NCI-H187 (cell line): ENCODE measurements at places on chromosomes 6 and 20.
A peak's percentile ranks its signal among the peaks of the same experiment; 100 is the strongest.

- no peak for DNase-seq
Measured at GRCh38 chr6:14873101-14873500, 372.8 kb upstream of the JARID2 start.

DNA sequence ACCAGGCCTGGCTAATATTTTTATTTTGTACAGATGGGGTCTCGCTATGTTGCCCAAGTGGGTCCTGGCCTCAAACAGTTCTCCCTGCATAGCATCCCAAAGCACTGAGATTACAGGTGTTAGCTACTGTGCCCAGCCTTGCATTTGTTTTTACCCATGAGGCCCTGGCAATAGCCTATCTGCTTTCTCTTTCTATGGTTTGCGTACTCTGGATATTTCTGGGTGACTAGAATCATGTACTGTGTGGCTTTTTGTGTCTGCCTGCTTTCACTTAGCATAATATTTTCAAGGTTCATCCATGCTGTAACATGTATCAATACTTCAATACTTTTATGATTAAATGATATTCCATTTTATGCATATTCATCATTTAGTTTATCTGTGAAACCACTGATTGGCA, 451.7 kb downstream of the GRIK2 start:
- no peak for DNase-seq

DNA sequence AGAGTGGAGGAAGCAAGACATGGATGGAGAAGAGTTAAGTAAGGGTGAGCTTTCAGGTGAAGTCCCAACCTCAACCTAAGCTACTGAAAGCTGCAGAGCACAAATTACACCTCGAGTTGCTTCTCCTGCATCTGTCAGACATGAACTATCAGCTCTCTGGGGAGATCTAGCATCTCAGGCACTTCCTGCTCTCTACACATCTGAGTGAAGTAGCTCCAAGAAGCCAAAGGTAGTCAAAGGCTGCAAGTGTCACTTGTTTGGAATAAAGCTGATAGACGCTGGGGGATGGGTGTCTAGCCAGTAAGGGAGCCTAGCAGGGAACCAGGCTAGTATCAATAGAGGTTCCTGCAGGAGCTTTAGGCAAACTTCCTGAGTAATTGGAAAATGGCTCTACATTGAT, 228.0 kb downstream of the PLCB1 start:
- no peak for DNase-seq

- no peak for DNase-seq
Measured at GRCh38 chr20:20849161-20849560, 136.7 kb upstream of the RALGAPA2 start.

GRCh38 chr6:69868961-69869360, 2.6 kb downstream of the COL19A1 start:
- DNase-seq, result no peak

DNA sequence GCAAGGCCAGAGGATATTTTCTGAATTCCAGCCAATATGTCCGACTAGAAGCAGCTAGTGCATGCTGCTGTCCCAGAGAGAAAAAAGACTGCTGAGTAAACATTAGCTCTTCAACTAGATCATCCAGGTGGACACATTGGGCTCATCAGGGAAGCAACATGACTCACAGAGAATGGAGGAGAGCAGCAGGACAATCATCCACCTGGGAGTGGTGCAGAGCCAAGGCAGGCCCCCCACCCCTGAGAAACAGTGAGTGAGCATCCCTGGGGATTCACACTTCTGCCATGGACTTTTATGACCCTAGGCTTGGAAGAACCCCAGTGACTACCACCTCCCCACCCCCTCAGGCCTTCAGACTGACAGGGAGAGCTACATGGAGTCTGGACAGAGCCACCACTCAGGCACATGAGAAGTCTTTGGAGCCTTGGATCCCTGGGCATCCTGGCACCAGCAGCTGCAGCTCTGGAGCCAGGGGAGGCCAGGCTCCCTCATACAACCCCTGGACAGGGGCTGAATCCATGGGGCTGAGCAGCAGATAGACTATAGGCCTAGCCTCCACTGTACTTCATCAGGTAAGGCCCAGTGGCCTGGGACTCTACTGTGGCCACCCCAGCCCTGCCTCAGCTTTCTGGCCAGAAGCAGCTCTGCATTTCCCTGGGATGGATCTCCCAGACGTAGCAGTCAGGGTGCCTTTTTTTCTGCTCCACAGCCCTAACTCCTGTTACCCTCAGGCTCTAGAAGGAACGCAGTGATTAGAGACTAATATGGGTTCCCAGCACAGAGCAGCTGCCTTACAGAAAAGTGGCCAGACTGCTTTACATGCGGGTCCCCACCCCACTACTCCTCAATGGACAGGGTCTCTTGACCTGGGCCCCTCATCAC, 82.9 kb upstream of the RNF217 start:
- no peak for DNase-seq

DNA sequence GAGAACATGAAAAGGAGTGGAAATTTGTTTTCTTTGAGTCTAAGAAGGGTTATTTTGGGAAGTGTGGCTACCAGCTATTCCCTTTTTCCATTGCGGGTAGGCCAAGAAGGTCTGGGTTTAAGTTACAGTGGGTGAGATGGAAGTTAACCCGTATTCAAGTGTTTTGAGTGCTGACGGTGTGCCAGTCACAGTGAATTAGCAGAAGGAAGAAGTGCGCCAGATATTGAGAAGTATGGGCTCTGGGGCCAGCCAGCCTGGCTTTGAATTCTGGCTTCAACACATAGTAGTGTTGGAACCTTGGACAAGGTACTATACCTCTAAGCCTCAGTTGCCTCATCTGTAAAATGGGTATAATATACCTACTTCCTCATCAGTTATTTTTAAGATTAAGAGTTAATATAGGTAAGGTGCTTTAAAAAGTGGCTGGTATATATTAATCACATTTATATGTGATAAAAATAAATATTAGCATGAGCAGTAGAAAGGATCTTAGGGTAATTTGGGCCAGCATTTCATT, 16.3 kb downstream of the ZNF76 start:
- DNase-seq, result no peak

- DNase-seq, result no peak
Measured at GRCh38 chr6:1652842-1653241, 43.1 kb downstream of the FOXC1 start.

DNA sequence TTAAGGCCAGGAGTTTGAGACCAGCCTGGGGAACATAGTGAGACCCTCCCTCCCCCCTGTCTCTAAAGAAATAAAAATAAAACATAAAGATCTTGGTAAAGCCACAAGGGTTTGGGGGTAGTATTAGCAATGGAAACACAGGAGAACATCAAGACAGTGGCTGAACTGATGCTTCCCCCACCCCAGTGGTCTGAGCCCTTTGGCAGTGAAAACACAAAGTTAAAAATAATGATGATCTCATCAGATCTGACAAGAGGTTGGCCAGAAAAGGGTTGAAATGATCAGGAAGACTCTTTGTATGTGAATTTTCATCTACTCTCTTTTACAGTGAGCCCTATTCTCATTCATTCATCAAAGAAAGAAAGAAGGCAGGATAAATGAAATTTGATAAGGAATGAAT, 93.7 kb downstream of the KCNB1 start:
- DNase-seq, result no peak

GRCh38 chr6:79117752-79118151, 39.7 kb upstream of the PHIP start:
- DNase-seq, result no peak

- no peak for DNase-seq
Measured at GRCh38 chr6:56949925-56950495, 4.9 kb upstream of the BEND6 start.

- no peak for DNase-seq
Measured at GRCh38 chr20:23269954-23270353, 80.6 kb upstream of the NXT1 start.

DNA sequence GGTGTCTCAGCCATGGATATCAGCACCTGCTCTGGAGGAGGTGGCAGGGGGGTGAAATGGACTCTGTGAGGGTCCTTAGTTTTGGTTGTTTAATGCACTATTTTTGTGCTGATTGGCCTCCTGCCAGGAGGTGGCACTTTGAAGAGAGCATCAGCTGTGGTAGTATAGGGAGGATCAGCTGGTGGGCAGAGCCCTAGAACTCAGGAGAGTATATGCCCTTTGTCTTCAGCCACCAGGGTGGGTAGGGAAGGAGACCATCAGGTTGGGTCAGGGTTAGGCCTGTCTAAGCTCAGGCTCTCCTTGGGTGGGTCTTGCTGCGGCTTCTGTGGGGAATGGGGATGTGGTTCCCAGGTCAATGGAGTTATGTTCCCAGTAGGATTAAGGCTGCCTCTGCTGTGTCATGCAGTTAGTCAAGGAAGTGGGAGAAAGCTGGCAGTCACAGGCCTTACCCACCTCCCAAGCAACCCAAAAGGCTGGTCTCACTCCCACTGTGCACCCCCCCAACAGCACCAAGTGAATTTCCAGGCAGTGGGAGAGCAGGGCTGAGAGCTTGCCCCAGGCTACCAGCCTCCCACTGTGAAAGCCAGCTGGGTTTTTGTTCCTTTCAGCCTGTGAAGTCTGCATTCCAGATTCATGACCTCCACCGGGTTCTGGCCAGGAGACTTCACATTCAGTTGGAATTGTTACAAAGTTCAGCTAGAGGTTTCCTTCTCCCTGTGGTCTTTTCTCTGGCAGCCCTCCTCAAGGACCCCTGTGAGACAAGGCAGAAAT, 5.7 kb upstream of the OSTM1 start:
- DNase-seq, result no peak

- no peak for DNase-seq
Measured at GRCh38 chr6:106849676-106850332, 124.7 kb downstream of the CD24 start.

- no peak for DNase-seq
Measured at GRCh38 chr6:85435851-85436250, 14.0 kb upstream of the NT5E start.

GRCh38 chr6:39166189-39166911, 51.4 kb upstream of the SAYSD1 start:
- DNase-seq, result peak; percentile 73

DNA sequence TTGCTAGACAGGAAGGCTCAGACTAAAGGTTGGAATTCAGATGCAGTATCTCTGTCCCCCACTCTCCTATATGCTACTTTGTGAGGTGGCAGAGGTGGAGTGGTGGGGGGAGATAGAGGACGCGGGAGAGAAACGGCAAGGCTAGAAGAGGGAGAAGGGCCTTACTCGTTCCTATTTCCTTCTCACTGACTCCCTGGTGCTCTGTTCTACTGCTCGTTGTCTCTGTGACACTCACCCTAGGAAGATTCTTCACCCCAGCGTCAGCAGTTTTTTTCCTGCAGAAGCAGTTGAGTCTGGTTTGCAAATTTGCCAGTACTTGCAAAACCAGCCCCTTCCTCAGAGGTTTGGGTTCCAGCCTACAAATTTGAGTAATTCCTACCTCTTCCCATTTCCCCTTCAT, 801.1 kb upstream of the SLC35B3 start:
- no peak for DNase-seq

GRCh38 chr6:42368181-42368580, 83.5 kb downstream of the TRERF1 start:
- no peak for DNase-seq

GRCh38 chr6:15183979-15184378, 61.9 kb upstream of the JARID2 start:
- DNase-seq, result no peak

- DNase-seq, result no peak
Measured at GRCh38 chr20:32898729-32899128, 40.0 kb downstream of the EFCAB8 start.

- no peak for DNase-seq
Measured at GRCh38 chr6:117550618-117551242, 51.6 kb downstream of the GOPC start.

DNA sequence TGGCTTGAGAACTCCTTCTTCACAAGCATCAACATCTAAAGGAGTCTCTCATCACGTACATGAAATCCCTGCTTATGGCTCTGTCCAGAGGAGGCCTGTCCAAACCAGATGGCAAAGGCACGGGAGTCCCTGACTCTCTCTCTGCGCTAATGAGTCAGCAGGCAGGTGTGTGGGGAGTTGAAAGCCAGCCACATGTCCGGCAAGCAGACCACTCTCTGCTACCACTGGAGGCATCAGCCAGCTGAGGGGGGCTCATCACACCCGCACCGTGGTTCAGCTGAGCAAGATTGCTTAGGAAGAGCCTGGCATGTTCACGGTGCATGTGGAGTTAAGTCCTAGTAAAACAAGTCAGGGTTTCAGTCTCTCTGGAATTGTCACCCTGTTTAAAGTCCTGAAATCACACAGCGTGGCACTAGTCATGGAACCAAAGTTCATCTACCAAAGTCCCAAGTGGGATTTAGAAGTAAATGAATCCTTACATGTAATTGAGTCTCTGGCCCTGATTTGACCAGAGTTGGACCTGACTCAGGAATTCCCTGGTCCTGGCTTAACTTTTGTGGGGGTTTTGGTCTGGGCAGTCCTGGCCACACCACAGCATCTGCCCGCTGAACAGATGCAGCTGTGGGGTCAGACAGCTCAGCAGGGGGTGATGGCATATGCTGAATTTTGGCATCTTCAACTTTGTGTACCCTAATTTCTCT, 155.2 kb upstream of the RIN2 start:
- DNase-seq, result no peak

DNA sequence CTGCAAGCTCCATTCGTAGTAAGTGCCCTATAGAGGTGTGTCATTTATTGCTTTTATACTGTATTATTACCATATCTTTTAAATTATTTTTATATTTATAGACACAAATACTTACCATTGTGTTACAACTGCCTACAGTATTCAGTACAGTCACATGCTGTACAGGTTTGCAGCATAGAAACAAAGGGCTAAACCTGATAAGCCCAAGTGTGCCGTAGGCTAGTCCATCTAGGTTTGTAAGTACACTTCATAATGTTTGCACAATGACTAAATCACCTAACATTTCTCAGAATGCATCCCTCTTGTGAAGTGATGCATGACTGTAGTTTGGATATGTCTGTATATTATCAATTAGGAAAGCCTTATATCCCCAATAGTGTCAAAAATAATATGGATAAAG, 122.8 kb downstream of the CLVS2 start:
- DNase-seq, result no peak

GRCh38 chr6:85798931-85799652, 156.4 kb upstream of the SYNCRIP start:
- no peak for DNase-seq

- DNase-seq, result no peak
Measured at GRCh38 chr6:37487591-37488380, 11.9 kb downstream of the CCDC167 start.

- no peak for DNase-seq
Measured at GRCh38 chr6:148240461-148240840, 102.2 kb upstream of the SASH1 start.

DNA sequence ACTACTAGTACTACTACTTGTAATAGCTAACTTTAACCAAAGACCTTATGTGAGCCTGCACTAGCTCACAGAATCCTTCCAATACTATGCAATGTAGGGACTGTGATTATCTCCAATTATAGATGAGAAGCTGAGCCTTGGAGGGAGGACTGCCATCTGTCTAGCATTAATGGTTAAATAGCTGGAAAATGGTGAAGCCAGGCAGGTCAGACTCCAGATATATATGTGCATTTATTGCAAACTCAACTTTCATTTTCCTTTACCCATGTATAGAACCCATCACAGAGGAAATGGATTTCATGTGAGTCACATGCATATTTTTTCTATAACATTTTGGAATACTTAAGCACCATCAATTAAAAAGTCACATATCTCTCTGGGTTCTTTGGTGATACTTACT, 229.9 kb downstream of the BCAS1 start:
- no peak for DNase-seq

GRCh38 chr20:46190478-46191167, 72.5 kb downstream of the CD40 start:
- no peak for DNase-seq

- no peak for DNase-seq
Measured at GRCh38 chr6:2147766-2148448, 97.5 kb downstream of the GMDS start.
